HTR-8/SVneo (cell line): ENCODE measurements at places on chromosomes 2 and 18.

- DNase-seq = no peak
Measured at GRCh38 chr2:237012577-237013267, 73.0 kb upstream of the COPS8 start.

DNA sequence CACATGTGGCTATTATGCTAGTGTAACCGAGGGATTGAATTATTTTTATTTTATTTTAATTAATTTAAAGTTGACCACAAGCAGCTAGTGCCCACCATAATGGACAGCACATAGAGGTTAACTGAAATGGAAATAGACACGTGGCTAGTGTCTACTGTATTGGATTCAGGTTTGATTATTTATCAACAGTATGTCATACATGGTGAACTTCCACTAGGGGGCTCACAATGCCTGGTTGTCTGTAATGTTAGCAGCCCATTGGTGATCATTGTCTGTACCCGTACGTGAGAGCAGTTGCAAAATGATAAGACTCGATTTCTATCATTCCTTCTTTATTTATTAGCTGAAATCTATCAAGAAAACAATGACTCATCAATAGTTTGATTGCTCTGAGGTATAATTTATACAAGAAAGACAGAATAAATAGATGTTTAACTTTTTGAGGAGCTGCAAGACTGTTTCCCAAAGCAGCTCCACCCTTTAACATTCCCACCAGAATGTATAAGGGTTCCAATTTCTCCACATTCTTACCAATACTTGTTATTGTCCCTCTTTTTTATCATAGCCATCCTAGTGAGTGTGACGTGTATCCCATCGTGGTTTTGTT, 76.5 kb downstream of the CYBRD1 start:
- DNase-seq = peak; percentile 85

GRCh38 chr2:192500550-192501200, 305.9 kb upstream of the TMEFF2 start:
- DNase-seq = peak; percentile 46

- no peak for DNase-seq
Measured at GRCh38 chr2:139018252-139018651, 238.1 kb upstream of the NXPH2 start.
